ENCODE measurements at places on chromosomes 11 and 22. TPM values are rescaled to one million over a fixed set of nuclear protein-coding genes. Genes with fewer than 3 reads are reported as not detected.

POTEH gene
- not detected for total RNA-seq

DNA sequence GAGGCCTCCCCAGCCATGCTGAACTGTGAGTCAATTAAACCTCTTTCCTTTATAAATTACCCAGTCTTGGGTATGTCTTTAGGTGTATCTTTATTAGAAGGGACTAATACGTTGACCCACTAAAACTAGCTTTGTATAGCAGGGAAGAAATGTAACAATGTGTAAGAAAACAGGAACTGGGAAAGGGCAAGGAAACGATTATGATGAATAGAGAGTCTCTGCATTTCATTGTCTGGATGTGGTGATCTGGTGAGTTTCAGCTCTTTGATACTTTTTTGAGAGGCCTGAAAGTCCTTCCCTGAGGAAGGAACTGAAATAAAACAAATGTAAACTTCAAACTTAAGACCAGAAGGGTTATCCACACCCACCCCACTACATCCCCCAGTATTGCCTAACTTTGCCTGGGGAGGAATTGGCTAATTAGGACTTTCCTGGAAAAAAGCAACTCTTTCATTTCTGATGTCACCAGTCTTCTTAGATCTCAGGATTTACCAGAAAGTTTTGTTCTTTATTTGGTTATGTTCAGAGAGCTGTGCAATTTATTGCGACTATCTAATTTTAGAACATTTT lies 119.0 kb downstream of the LDLRAD3 start:
- DNase-seq: no peak

DNA sequence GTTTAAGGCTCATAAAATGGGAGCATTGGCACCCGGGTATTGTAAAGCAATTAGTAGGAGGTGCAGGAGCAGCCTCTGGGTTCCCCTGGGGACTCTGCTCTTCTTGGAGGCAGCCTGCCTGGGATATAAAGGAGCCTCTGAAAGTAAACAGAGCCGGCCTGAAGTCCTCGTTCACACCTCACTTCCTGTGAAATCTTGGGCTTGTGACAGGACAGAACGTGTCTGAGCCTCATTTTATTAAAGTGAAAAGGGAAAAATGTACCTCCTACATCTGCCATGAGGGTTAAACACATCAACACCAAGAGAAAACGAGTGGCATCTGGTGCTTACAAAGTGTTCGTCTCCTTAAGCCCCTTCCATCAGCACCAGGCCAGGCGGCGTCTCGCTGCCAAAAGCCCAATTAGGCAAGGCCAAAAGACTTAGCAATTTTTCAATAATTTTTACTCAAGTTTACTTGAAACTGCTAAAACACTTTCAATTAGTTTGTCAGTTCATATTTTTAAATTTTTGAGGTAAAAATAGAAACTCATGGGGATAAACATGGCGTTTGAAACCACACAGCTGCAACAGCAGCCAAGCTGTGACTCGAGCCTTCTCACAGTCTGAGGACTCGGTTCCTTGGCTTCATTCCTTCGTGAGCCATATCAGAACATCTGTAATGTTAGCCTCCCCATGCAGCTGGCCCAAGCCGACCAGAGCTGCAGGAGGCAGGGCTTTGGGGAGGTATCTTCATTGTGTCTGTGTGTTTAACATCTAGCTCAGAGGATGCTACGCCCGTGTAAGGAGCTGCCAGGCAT lies 33.6 kb downstream of the MAP6 start:
- no peak for DNase-seq

GRCh38 chr11:44097821-44098220 lies 2.3 kb downstream of the EXT2 start:
- DNase-seq: no peak

DNA sequence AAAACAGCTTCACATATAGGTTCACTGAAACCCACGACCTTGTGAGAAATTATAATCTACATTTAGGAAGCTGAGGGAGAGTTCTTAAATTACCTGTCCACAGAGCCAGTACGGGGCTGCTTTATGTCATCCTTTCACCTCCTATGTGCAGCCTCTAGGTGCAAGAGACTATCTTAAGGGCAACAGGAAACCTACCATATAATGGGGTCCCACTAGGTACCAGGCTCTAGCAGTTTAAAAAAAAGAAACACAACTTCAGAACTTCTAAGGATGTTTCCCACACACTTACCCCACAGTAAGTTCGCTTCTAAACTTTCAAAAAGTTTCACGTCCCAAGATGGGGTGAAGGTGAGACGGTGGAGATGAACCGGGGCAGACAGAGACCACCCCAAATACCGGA lies 573 bp downstream of the STK33 start:
- DNase-seq: no peak

GRCh38 chr22:44338177-44338810 lies 25.5 kb upstream of the SHISAL1 start:
- no peak for DNase-seq
